LHCN-M2 (cell line): ENCODE measurements at places on chromosomes 1 and 21.

DNA sequence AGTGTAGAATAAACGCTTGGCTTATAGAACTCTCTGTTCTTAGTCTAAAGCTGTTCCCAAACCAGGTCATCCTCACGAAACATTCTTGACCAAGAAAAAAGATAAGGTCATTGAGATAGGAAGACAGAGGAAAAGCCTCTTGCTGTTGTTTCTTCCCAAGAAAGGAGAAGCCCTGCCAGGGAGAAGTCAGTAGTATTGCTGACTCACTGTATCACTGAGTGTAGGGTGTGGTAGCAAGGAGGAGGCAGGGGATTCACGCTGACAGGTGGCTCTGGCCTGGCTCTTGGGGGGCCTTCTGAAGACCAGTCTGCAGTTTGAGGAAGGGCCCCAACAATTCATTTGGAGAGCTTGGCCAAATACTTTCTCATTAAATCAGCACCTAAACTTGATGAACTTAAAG is 97.8 kb downstream of the CD247 start:
- no peak for DNase-seq

- peak; percentile 97 for DNase-seq
These were observed 104.4 kb downstream of the PTPN14 start for GRCh38 chr1:214446772-214447556.

- peak; percentile 40 for DNase-seq
These were observed 111.7 kb upstream of the KCNJ6 start for GRCh38 chr21:38027901-38028498.

GRCh38 chr1:172398193-172398592 is 22.3 kb upstream of the C1orf105 start:
- DNase-seq, result no peak

DNA sequence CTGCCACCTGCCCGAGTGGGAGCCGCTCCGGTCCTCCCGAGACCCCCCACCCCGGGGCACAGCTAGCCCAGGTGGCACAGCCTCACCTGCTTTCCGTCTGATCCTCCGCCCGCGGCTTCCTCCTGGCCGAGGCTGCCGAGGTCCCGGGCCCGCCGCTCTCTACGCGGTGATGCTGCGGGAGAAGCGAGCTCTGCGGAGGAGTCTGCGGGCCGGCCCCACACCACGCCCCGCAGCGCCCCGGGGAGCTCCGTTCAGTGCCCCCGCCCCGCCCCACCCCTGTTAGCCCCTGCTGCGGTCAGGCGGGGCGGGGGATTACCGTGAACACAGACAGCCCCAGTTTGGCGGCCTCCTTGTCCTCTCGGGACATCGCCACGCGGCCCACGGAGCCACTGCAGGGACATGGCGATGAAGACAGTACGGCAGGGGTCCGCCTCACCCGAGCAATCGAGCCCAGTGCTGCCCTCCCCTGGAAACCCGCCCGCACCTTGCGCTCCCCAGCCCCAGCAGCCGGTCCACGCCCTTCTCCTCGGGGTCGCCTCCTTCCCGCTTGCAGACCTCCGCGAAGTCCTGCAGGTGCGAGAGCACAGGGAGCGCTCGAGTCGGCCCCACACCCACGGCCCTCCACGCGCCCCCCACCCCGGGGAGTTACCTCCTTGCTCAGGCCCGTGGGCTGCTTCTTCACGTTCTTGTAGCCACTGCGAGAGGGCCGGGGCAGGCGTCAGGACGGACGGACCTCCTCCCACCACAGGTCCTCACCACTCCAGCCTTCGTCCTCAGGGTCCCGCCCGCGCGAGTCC is 933 bp downstream of the C1orf35 start:
- peak; percentile 31 for DNase-seq

DNA sequence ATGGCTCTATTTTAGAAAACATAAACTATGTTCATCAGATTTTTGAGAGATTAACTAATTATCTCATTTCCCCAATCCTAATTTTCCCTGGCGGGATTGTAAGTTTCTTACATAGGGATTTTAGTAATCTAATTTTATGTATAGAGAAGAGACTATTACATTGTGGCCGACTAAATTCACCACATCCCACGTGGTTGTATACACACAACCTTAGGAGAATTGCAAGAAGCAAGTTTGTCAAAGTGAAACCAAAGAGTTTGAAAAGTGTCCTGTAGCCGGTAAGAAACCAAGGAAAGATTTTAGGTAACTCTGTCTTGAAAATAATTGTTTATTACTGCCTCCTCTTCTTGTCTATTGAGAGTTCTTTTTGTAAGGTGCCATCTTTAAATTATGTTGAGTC is 550.6 kb downstream of the LTN1 start:
- no peak for DNase-seq
